ENCODE measurements at places on chromosomes 6 and 20.

DNA sequence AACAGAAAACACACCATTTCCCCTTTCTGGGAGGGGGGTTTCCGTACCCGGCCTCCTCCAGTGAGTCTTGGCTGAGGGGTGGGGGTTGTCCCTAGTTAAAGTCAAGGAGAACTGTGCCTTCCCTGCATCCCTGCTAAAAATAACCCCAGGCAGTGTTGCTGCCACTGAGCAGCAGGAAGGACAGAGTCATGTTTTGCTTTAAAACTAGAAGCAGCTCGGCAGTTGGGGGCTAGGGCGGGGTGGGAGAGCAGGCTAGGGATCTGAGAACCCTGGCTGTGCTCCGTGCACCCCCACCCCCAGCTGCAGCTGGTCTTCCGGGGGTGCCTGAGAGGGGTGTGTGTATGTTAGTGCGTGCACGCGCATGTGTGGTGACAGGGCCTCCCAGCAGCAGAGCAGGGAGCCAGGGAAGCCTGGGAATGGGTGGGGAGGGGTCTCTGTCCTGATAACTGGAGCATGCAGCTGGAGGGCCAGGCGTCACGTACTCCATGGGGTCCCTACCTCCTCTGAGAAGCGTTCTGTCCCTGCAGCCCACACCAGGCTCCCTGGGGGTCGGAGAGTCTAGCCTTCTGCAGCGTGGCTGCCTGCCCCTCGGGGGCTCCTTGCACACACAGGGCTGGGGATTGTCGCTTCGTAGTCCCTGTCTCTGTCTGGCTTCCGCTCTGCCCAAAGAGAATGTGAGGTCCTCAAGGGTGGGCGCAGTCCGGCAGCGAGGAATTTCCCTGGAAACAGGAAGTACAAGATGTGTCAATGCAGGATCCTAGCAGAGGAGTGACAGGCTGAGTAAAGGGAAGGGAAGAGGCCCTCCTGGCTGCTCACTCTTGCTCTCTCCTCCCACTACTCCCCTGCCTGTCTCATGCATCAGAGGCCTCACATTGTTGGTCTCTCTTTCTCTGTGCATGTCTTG is 16.8 kb upstream of the ARMC12 start:
- no peak for DNase-seq

GRCh38 chr6:129683601-129684322 is 26.2 kb downstream of the ARHGAP18 start:
- no peak for DNase-seq

DNA sequence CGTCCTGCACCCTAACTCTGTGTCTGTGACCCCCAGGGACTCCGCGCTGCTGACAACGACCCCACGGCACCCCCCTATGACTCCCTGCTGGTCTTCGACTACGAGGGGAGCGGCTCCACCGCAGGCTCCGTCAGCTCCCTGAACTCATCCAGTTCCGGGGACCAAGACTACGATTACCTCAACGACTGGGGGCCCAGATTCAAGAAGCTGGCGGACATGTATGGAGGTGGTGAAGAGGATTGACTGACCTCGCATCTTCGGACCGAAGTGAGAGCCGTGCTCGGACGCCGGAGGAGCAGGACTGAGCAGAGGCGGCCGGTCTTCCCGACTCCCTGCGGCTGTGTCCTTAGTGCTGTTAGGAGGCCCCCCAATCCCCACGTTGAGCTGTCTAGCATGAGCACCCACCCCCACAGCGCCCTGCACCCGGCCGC is 129.0 kb downstream of the TAF4 start:
- DNase-seq: no peak

- DNase-seq: no peak
These were observed 73.3 kb downstream of the HUS1B start for GRCh38 chr6:583635-584034.

GRCh38 chr6:52735071-52735470 is 28.2 kb downstream of the GSTA2 start:
- DNase-seq: no peak

GRCh38 chr6:36679043-36679833 is 724 bp downstream of the CDKN1A start:
- no peak for DNase-seq

DNA sequence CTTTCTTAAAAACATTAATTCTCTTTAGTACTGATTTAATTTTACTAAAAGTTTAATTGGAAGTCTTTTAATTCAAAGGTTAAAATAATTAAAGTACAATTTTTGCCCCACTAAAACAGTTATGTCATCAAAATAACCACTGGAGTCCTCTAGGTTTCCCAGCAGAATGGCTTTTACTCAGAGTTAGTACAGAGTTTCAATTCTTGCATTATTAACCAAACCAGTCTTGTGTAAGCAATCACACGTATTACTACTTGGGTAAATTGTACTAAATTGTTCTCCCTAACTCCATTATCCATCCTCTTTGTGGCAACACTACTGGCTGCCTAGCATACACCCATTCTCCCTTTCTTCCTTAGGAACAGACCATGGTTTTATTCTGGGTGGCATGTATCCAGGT is 36.9 kb downstream of the CDK19 start:
- no peak for DNase-seq

DNA sequence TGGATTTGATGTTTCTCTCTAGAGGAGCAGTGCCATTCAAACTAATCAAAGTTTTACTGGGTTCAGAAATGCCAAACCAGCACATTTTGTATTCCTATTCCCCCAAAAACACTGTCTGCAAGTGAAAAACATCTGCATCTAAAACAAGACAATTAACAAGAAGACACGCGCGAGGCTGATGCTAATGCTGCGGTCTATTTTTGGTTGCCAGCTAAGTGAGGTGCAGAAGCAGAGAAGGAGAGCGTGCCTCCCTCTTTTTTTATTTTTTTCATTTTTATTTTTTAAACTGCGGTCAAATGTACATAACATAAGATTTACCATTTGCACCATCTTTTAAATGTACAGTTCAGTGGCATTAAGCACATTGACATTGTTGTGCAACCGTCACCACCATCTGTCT is 641.1 kb downstream of the DHX35 start:
- DNase-seq: no peak

- DNase-seq: no peak
These were observed 5.4 kb upstream of the GINM1 start for GRCh38 chr6:149560736-149561135.

- DNase-seq: no peak
These were observed 78.2 kb upstream of the CST7 start for GRCh38 chr20:24870881-24871280.

DNA sequence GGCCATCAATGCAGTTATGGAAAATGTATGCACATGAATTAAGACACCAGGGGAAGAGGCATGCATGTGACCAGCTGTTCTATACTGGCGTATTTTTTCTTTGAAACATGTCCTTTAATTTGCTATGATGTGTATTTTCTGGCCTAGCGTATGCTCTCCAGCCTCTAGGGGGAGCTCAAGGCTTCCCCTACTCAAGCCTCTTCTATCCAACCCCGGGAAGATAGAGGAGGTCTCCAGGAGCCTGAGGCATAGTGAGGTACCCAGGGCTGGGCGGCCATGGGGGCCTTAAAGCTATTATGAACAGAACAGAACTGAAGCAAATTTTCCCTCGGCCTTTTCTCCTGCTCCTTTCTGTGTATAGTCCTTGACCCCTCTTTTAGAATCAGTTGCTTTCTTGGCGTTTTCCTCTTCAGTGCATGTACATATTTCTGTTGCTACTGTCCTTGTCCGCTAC is 528.9 kb downstream of the MAFB start:
- DNase-seq: no peak

- no peak for DNase-seq
These were observed 1.5 kb upstream of the CPNE5 start for GRCh38 chr6:36840432-36841403.

Measured in cerebellar nuclear complex (tissue), 1 donor.